ENCODE measurements at places on chromosomes 16 and 17.

GRCh38 chr16:47057630-47057993 lies 84.1 kb upstream of the DNAJA2 start:
- DNase-seq: no peak

DNA sequence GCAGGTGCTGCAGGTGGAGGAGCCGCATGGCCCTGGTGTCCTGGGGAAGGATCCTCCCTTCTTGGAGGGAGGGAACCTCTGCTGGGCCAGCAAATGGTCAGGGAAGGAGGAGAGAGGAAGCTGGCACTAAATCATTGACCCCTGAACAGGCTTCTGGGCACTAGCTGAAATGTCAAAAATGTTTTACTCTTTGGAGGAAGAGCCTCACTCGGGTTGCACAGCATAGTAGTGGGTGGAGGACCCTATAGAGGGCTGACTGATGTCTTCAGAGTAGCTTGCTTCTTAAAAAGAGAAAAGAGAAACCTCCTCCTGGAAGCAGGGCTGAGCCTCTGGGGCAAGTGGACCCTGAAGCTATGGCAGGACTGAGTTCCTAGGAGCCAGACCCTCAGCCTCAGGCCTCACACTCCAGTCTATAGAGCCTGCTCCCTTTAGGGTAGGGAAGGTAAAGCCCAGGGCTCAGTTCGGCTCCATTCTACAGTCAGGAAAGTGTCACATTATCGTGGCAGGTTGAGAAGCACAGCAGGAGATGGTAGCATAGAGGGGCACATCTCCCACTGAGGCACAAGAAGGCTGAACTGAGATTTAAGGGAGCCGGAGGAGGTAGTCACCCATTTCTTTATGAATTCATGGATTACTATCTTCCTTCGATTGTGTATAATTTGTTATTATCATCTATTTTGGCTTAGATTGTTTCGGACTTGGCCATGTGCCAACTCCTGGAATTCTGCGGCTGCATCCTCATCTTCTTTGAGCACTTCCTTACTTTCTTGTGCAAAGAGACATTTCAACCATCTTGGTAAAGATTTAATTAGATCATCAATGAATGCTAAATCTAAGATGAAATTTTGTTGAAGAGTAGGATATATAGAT lies 7.3 kb upstream of the CUEDC1 start:
- DNase-seq: no peak

DNA sequence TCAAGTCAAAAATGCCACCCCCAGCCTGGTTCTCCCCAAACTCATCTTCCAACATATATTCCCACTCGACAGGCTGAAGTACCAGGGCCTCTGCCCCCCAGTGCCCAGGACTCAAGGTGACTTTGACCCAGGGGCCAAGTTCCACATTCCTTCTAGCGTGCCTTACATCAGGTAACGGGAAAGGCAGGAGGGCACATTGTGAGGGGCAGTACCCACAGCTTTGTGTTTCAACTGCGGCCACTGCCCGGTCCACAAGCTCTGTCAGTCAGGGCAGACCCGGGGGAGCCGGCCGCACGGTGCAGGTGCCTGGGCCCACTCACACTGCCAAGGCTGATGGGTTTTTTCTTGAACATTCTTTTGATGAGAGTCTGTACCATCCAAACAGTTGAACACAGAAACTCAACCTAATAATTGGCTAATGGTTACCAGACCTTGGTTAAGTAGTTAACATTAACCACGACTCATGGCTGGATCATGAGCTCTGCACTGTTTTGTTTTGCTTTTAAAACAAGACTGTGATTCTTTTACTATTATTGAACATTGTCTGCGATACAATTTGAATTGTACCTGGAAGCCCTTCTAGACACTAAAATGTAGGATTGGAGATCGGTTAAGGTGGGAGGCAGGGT lies 17.6 kb downstream of the ACE start:
- no peak for DNase-seq

- no peak for DNase-seq
Measured at GRCh38 chr16:23967775-23968174, 132.0 kb downstream of the PRKCB start.

GRCh38 chr17:70201872-70202419 lies 32.6 kb downstream of the KCNJ2 start:
- no peak for DNase-seq

DNA sequence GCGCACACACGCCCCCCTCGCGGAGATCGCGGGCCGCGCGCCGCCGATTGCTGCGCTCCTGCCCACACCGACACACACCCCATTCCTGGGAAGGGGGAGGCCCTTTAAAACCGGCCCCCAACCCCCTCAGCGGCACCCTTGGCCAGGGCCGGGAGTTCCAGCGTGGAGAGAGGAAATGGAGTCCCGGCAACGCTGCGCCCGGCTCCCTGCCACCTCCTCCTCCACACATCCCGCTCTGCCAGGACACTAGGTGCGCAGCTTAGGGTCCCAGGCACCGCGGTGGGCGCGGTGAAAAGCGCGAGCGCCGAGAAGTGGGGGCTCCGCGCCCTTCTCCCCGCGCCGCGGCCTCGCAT lies 397 bp downstream of the CDC42EP4 start:
- DNase-seq: no peak
